HEK293T (cell line): ENCODE measurements at places on chromosomes 7 and 10.
A peak's percentile ranks its signal among the peaks of the same experiment; 100 is the strongest.

DNA sequence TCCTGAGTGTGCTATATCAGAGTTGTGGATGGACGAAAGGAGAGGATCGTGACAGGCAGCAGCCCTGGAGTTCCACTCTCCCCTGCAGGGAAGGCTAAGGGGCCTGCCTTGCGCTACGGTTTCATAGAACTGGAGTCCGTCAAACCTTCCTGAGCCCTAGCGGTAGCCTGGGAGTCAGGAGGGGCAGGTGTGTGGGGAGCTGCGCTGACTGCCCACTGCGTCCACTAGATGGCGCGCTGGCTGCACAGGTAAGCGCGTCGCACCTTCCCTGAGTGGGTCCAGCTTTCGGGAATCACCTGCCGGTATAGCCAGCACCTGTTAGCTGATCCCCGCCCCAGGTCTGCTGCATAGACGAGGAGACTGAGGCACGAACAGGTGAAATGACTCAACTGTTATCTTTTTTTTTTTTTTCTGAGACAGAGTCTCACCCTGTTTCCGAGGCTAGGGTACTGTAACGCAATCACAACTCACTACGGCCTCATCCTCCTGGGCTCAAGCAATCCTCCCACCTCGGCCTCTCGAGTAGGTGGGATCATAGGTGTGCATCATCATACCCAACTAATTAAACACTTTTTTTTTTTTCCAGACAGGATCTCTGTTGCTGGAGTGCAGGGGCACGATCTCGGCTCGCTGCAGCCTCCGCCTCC is 20.2 kb upstream of the BAIAP2L1 start:
- peak; percentile 86 for DNase-seq

DNA sequence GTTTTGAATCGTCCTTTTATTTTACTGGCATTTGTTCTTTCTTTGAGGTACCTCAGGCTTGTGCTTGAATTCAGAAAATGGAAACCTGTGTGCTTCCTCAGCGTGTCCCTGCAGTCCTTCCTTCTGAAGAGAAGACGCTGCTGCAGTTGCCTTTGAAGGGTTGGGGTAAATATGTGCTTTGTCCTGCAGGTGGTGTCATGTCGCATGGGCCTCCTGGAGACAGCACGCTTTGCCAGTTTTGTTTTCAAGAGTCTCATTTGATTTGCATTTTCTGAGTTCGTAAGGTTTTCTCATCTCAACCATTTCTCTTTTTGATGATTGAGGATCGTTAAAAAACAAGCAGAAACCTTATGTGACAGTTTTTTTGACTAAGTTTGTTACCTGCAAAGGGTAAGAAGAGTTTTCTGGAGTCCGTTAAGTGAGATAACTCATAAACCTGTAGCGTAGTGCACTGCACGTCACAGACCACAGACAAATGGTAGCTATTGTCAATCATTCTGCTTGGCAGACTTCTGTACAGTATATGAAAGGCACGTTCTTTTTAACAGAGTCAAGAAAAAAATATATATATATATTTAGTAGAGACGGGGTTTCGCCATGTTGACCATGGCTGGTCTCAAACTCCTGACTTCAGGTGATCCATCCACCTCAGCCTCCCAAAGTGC is 57.0 kb downstream of the CDC123 start:
- peak; percentile 56 for DNase-seq

GRCh38 chr10:35324196-35324595 is 12.1 kb upstream of the CCNY start:
- no peak for DNase-seq

DNA sequence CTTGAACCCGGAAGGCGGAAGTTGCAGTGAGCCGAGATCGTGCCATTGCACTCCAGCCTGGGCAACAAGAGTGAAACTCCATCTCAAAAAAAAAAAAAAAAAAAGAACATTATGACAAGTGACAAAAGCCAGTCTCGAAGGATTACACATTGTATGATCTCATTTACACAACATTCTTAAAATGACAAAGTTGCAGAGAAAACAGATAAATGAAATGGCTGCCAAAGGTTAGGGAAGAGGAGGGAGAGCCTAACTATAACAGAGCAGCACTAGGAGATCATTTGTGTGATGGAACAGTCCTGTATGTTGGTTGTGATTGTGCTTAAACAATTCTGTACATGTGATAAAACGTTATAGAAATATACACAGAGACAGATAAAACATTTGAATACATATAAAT is 16.2 kb upstream of the CPVL start:
- no peak for DNase-seq

GRCh38 chr7:97450516-97450915 is 281.4 kb upstream of the TAC1 start:
- no peak for DNase-seq

- DNase-seq: no peak
Observed at GRCh38 chr7:45434167-45434784, 139.9 kb upstream of the ADCY1 start.

DNA sequence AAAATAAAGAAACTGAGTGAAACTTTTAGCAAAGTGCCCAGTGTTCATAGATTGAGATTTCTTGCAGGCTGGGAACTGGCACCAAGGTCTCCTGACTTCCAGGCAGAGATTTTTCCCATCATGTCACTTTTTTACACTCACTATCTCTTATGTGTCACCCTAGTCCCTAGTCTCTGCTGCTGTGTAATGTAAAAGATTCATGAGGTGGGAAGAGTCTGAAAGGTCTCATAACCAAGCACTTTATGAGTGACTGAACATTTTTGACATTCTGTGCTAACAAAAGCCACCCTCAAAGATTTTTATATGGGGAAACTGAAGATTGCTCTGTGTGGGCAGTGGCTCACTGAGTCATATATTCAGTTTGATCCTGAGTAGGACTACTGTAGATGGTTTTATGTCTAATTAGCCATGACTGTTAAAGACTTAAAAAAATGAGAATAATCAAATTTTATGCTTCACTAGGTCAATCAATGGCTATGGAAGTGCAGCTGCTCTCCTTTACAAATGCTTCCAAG is 900.3 kb upstream of the SORCS1 start:
- no peak for DNase-seq

GRCh38 chr10:128046953-128047290 is 79.3 kb downstream of the MKI67 start:
- no peak for DNase-seq

DNA sequence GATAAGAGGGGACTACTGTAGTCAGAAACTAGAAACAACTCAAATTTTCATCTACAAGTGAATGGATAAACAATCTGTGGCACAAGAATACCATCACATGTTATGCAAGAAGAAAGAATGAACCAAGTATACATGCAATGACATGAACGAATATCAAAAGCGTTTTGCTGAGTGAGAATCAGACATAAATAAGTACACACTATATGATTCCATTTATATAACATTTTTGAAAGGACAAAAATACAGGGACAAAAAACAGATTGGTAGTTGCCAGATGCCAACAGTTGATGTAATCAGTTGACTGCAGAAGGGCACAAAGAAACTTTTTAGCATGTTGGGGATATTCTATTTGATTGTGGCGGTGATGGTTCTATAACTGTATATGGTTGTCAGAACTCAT is 33.6 kb downstream of the CTNNA3 start:
- no peak for DNase-seq

- DNase-seq: no peak
Observed at GRCh38 chr7:134695321-134695860, 48.7 kb downstream of the BPGM start.

DNA sequence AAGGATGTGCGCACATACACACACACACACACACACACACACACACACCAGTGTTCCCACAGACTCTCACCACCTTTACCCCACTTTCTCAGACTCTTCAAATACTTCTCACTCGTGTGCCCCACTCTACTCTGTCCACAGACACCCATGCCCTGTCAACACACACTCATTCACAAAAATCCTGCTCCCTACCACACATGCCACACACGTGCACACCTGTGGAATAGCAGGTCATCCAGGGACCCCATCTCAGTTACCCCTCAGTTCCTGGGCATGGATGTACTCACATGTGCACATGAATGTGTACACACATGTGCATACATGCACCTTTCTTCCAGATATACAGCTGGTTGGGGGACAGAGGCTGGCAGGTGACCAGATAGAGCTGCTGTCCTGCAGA is 142.9 kb downstream of the EMX2 start:
- DNase-seq: no peak

GRCh38 chr10:52674474-52674873 is 98.1 kb downstream of the MBL2 start:
- DNase-seq: no peak

GRCh38 chr10:106716381-106716780 is 448.1 kb downstream of the SORCS1 start:
- no peak for DNase-seq

DNA sequence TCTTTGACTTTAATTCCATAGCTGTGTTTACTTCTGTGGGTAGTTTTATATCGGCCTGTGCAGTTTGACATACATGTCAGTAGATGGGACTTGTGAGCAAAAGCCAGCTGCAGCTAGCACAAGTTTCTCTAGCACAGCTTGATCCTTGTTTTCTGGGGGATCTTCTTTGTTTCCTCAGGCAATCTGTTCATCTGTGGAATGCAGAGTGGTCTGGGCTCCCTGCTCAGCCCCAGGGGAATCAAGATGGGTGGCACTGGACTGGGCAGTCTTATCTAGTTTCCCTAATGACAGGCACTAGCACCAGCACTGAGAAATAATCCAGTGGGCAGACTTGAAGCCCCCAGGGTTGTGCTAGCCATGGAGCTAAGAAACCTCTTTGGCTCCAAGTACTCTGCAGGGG is 40.8 kb downstream of the CYP2C19 start:
- DNase-seq: no peak

- DNase-seq: no peak
Observed at GRCh38 chr10:109974504-109975191, 33.1 kb upstream of the ADD3 start.

- no peak for DNase-seq
Observed at GRCh38 chr10:42924484-42924883, 141.9 kb downstream of the BMS1 start.

GRCh38 chr10:49344840-49345239 is 45.9 kb downstream of the C10orf71 start:
- no peak for DNase-seq

DNA sequence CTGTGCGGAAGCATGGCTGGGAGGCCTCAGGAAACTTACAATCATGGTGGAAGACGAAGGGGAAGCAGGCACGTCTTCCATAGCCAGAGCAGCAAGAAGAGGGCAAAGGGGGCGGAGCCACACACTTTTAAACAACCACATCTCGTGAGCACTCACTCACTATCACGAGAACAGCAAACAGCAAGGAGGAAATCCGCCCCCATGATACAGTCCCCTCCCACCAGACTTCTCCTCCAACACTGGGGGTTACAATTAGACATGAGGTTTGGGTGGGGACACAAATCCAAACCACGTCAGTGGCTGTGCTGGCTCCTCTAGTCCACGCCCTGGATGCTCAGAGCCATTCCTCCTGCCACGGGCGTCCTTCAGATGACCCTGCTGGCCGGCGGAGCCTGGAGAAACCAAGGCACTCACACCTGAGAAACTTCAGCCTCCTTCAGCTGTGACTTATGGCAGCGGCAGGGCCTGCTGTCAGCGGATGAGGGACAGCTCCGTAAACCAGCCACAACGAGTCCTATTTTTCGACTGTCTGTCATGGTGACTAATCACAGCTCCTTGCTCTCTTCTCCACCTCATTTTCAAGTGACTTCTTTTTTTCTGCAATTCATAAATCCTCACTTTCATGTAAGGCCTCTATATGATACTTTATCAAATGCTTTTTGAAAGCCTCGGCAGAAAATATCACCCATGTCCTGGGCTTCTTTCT is 167.9 kb upstream of the PFKP start:
- no peak for DNase-seq
